ENCODE measurements at places on chromosomes 2 and 18.
A peak's percentile ranks its signal among the peaks of the same experiment; 100 is the strongest.

GRCh38 chr18:57427429-57428201 lies 7.6 kb upstream of the ONECUT2 start:
- no peak for DNase-seq

DNA sequence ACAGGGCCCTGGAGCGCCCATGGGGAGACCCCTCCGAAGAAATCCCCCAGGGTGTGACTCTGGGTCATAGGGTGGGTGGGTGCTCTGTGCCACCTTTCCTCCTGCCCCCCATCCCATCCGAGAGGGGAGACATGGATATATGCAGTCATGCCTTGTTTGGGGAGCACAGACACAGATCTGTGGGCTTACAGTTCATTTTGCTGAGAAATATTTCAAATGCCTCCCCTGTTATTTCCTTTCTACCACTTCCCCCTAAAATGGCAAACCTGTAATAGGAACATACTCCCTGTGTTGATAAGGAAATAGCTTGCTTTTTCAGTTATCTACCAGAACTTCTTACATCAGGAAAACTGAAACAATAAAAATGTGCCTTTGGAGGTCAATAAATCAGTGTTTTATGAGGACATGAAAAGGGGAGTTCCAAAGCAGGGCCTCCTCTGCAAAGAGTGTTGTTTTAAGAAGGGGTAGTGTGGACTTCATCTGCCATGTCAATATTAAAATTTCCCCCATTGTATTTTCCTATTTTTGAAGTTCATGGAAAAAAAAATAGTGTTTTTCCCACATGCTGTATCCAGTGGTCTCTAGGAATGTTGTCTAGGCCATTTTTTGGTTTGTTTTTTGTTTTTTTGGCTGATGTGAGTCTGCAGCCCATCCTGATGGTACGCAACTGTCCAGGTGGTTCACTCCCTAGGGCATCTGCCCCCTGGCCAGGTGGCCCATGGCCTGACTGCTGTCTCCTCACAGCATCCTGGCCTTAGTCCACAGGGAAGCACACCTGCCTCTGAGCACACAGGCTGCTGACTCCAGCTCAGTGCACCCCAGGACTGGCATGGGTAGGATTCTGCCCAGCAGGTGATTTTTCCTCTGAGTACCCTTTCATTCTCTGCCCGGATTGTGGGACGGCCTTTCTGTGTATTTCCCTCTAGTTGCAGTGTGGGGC lies 3.7 kb downstream of the TNFRSF11A start:
- DNase-seq = no peak

DNA sequence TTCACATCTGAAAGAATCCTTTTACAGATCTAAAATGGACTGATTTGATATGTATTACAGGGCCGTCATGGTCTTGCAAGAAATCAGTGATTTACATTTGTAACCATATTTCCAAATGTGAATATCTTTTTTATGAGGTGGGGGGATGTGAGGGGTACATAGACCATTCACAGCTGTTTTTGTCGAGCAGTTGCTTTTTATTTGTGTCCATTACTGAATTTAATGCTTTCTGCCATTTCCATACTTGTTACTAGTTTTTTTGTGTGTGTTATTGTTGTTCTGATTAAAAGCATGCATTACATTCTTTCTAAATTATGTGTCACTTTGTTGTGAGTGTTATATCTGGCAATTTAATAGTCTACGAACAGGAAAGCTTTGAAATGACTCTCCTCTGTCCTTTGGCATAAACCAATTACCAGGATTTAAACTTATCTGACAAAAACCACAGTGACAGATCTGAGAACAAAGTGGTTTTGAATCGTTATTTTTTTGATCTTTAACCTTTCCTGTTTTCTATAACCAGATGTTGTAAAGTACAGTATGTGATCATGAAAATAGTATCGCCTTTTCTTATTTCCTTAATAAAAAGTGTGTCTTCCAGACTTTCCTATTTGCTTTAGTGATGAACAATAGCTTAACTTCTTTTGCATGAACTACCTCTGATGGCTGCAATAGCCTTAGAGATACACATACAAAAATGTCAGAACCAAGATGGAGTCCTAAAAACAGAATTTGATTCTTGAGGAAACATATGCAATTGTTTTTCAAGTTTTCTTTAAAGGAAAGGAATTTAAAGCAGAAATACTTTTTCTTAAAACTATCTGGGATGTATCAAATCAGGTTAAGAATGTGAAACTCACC lies 354.2 kb upstream of the ACVR2A start:
- no peak for DNase-seq

- no peak for DNase-seq
Observed at GRCh38 chr2:86621280-86621943, 2.3 kb downstream of the RNF103 start.

GRCh38 chr18:10841203-10841602 lies 308.2 kb downstream of the PIEZO2 start:
- DNase-seq = no peak

DNA sequence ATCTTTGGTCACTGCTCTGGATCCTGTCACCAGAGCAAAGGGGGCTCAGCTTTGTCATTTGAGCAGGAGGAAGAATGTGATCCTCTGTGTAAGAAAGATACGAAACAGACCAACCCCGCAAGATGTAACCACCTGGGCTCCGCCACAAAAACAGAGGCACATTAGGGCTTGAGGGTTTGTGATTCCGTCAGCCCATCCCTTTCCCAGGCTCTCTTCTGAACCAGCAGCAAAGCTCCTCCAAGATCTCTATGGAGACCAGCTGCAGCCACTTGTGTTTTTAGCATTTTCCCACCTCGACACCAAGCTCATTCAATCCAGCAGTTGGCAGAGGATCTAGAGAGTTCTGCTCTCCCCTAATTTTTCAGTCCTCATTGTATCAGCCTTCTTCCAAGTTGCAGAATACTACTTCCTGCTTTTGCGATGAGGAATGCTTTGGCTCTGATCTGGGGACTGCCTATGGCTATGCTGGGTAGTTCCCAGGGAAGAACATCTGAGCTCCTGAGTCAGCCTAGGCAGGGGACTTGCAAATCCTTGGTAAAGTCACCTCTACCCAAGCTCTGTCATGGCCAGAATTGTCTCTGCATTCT lies 139.6 kb upstream of the RAB12 start:
- no peak for DNase-seq

DNA sequence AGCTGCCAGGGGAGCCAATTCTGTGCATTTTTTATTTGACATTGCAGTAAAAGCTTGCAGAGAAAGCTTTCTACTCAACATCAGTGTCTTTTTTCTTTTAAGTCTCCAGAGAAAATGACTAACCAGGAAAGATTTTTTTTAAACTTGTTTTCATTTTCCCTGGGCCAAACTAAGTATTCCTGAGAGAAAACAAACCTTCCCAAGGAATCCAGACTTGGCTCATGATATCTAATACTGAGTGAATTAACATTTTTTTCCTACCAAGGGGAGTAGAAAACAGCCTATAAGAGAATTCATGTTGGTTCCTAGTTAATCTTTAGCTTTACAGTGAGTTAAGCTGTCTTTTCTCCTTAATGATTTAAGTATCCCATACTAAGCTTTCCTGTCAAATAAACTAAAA lies 46.7 kb downstream of the DAPL1 start:
- no peak for DNase-seq

- no peak for DNase-seq
Observed at GRCh38 chr2:56656826-56657225, 473.0 kb downstream of the CCDC85A start.

DNA sequence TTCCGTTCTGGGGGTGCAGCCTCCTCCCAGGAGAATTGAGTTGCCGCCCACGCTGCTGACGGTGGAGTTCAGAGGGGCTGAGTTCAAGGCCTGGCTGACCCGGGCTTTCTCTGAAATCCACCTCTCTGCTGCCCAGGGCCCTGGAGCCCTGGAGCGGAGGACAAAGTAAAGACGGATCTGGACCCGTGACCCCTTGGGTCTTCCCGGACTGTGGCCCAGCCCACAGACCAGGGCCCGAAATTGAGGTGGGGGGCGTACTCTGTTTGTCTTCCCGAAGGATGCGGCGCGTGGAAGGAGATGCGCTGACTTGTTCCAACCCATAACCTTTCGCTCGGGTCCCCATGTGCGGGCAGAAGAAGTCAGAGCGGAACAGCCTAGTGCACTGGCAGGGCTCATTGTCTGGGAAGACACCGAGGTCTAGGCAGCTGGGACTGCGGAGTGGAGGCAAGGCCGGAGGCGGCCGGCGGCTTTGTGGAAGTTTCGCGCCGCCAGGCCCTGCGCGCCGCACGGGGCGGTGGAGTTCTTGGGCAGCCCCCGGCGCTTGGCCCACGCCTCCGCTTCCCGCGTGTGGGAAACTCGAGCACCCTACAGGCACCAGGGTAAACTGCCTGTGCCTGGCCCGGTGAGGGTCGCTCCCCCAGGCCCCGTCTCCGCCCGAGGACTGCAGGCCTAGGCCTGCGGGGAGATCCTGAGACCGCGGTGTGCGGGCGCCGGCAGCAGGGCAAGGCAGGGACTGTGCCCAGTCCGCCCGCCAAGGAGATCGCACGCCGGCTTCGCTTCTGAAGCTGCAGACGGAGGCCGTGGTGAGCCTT lies 9.8 kb downstream of the POU3F3 start:
- peak; percentile 65 for DNase-seq

DNA sequence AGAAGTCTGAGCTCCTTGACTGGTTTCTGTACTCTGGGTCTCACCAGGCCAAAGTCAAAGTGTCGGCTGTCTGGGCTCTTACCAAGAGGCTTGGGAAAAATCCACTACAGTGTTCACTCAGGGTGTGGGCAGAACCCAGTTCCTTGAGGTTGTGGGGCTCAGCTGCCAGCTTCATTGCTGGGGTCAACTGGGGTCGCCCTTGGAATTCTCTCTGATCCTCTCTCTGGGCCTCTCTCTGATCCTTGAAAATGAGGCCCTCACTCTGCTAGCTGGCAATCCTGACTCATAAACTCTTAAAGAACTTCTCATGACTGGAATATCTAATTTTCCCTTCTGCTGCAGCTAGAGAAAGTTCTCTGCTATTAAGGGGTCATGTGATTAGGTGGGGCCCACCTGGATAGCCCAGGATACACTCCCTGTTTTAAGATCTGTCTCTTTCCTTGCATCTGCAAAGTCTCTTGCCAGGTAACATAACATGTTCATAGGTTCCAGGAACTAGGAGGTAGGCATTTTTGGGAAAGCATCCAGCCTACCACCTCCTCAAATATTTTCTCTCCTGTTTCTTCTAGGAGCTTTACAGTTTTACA lies 66.3 kb downstream of the SP110 start:
- DNase-seq = no peak

DNA sequence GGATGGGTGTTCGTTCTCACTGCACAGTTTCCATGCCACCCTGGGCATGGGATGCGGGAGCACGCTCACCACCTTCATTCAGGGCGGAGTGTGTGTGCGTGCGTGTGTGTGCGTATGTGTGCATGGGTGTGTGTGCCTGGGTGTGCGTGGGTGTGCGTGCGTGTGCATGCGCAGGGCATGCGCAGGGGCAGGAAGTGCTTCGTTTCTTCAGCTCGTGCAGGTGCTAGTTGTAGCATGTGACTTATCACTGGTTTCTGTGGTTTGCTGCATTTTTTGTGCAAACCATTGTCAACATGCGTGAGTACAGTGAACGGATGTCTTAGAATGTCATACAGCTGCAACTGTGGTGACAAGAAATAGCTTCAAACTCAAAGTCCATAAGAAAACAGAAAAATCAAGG lies 179.5 kb downstream of the PTGR3 start:
- no peak for DNase-seq

DNA sequence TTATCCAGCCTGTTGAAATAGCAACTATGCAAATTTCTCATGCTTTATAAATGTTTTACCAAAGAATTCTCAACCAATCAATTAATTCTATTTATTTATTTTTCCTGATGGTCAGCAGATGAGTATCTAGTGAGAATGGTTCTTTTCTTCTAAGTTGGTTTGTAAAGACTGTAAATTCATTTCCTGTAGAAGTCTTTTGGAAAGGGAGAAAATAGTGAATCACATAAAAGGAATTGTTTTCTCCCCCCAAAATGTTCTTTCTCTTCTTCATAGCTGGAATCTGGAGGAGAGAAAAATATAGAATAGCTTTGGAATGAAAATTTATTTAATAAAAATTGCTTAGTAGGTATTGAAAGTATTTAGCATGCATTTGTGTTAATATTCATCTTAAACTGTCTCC lies 836.1 kb upstream of the ZEB2 start:
- DNase-seq = no peak

- DNase-seq = no peak
Observed at GRCh38 chr2:19748073-19748375, 153.8 kb downstream of the TTC32 start.

- no peak for DNase-seq
Observed at GRCh38 chr2:25043241-25043867, 1.5 kb downstream of the EFR3B start.

- no peak for DNase-seq
Observed at GRCh38 chr18:68992719-68993482, 195.0 kb downstream of the CCDC102B start.

- DNase-seq = no peak
Observed at GRCh38 chr18:369224-370015, 101.6 kb upstream of the THOC1 start.

DNA sequence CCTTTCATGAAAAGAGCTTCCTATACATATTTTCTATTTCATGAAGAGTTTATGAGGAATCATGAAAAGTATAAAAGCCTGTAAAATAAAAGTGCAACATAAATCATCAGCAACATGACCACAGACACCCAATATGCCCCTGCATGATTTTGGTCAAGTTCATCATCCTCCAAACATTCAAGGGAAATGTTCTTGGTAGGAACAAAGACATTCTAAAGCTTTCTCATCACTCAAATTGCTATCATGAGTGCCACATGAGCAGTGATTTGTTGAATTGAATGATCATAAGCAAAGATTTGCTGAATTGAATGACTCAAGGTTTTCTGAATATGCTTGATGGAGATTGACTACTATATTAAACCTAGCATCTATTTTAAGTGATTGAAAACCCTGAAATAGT lies 172.2 kb downstream of the MBD2 start:
- DNase-seq = no peak

DNA sequence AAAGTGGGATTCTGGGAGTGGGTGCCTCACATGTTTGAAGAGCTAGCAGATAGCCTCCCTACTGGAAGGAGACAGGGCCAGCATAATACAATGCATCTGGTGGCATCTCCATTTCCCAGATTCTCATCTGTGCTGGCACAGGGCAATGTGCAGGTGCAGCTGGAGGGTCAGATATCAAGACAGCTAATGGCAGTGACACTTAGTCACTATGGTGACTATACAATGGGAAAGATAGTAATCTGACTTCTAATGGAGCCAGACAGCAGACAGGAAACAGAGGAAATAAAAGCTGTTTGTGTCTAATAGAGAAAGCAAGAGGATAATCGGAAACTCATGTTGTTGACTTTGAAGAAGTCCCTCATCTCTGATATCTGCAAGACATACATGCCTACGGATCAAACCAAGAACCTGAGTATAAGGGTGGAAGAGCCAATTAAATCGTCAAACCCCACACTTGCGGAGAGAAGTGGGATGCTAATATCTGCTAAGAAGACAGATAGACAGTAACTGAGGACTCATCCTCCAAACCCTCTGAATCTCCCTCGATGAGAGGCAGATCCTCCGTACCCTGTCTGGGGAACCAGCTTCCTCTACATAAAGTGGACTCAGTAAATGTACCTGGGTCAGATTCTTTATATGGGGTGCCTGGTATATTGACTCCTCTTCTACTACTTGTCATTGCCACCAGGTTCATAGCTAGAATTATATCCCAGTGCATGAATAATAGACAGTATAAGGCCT lies 692.7 kb downstream of the SOCS6 start:
- no peak for DNase-seq

All from vagina (tissue), 2 donors.